ENCODE measurements at places on chromosomes 5 and 9.

DNA sequence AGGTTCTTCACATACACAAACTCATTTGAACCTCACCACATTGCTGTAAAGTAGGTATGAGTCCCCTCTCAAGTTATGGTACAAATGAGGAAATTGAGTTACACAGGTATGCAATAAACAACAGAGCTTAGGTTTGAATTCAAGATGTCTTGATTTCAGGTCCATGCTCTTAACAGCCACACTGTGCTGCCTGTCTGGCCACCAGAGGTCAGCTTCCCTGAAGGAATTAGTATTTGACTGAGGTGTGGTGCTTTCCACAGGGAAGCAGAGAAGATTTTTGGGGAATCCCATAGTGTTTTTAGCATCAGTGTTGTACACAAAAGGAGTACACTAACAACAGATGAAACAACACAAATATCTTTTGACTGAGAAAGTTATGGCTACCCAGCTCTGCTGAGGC, 94.4 kb upstream of the ITGA1 start:
- no peak for DNase-seq

DNA sequence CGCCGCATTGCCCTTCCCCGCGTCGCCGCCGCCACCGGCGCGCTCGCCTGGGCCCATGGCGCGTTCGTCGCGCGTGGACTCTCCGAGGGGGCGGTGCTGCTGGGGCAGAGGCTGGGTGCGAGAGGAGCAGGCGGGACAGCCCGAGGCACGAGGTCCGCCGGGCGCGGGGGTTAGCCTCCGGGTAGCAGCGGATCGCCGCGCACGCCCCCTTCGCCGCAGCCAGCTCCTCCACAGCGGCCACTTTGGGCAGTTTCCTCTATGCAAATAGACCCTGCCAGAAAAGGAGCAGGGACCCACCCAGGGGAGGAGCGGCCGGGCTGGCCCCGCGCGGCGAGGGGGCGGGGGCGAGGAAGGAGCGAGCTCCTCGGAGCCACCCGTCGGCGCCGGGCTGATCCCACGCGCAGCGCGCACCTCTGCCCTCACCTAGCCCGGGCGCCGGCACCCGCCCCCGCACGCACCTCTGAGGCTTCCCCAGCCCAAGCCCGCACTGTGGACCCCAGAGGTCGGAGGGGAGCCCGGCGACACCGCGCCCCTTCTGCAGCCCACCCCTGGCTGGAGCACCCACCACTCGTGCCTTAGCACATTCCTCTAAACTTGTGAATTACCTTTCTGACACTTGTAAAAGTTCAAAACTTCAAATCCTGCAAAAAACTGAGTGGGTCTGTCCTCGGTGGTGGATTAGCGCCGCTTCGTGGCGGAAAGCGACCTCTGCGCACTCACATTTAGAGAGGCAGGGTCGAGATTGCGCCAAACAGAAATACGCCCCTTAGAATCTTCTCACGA, at the start of gene COL23A1:
Gene COL23A1, minus strand, starts transcription at position 253 of the 783 bp plus-strand sequence.
- DNase-seq, result peak; percentile 60

DNA sequence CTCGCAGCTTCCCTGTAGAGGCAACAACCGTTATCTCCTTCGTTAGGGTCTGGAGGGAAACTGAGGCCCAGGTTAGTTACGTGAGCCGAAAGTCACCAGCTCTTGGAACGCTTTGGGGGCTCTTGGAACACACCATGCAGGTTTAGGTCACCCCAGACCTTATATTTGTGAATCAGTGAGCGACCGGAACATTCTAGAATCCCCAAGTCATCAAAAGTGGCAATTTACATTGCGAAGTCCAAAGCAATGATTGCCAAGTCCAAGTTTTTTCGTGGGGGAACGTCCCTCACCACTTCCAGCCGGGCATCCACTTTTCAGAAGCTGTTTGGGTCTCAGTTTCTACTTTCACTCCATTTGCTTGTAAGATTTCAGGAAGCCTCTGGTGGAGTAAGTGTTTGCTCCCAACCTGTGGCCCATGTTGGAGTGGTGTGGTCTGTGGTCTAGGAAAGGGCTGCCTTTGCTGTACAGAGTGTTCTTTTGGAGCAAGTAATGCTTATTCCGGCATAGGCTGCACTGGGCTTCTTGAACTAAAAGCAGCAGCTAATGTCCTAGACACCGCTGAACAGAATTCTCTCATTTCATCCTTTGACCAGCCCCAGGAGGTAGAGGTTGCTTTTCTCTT, 32.8 kb upstream of the SPRY4 start:
- no peak for DNase-seq

DNA sequence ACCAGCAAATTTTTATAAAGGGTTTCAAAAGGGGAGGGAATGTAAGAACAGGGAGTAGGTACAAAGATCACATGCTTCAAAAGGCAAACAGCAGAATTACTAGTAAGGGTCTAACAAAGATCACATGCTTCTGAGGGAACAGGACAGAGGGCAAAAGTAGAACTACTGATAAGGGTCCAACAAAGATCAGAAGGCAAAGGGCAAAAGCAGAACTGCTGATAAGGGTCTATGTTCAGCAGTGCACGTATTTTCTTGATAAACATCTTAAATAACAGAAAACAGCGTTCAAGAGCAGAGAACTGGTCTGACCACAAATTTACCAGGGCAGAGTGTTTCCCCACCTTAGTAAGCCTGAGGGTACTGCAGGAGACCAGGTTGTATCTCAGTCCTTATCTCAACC, 469.5 kb upstream of the PIK3R1 start:
- no peak for DNase-seq

GRCh38 chr9:8078641-8079140, 279.1 kb upstream of the DMAC1 start:
- no peak for DNase-seq

DNA sequence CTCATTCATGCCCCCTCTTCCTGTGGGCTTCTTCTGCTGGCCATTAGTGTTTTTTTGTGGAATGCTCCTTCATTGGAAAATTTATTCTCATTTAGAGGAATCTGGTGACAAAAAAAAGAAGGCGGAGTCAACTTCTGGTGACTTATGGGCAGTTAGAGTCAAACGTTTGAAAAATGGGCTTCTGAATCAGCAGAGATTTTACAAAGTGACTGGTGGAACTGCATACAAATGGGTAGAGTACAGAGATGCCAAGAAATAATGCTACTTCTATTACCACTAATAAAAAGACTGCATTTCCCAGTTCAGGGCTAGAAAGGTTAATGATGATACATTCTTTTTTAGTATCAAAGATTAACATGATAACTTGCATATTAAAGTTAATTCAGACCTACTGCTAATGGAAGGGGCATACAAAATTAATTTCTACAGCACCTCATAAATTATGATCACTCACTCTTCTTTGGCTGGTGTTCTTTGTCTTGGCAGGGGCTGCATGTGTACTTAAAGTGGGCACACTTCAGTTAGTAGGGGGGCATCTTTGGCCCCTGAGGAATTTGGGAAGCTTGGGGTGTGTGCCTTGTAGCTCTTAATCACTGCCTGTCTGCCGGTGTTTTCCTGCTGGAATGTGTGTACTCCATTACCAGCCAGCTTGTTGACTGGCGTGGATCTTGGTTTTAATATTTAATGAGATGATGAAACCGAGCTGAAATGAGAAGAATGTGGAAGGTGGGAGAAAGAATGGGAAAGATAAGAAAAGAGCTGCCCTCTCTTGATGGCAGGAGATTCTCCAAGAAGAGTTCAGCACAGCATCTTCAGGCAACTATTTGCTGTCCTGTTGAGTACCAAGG, 148.9 kb downstream of the DOCK2 start:
- no peak for DNase-seq

- no peak for DNase-seq
Measured at GRCh38 chr9:90078988-90079421, 474.2 kb downstream of the GADD45G start.

DNA sequence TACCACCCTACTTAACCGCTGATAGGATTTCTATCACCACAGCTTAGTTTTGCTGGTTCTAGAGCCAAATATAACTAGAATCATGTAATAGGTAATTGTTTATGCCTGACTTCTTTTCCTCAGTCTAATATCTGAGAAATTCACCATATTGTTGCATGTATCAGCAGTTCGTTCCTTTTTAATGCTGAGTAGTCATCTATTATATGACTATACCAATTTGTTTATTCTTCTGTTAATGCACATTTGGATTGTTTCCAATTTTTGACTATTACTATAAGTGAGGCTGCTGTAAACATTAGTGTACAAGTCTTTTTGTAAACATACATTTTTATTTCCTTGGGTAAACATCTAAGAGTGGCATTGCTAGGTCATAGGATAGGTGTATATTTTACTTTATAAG, 25.9 kb downstream of the CSNK1G3 start:
- no peak for DNase-seq

GRCh38 chr5:127766676-127767335, 63.6 kb downstream of the CCDC192 start:
- DNase-seq, result no peak

DNA sequence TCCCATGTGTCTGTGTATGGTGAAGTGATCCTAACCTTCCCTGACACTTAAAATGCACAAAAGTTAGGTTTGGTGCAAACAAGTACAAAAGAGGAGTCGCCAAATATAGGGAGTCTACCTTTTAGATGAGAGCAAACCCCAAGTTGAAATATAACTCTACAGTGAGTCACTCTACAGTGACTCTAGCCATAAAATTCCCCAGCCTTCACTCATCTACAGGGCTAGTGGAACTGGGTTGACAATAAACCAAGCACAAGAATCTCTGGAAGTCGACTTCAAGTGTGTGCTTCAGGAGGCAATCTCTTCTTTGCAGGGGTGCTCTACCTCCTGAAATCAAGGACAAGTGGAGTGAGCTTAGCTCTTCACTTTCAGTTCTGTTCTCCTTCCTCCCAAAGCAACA, 3.3 kb downstream of the SHISAL2B start:
- DNase-seq, result no peak

DNA sequence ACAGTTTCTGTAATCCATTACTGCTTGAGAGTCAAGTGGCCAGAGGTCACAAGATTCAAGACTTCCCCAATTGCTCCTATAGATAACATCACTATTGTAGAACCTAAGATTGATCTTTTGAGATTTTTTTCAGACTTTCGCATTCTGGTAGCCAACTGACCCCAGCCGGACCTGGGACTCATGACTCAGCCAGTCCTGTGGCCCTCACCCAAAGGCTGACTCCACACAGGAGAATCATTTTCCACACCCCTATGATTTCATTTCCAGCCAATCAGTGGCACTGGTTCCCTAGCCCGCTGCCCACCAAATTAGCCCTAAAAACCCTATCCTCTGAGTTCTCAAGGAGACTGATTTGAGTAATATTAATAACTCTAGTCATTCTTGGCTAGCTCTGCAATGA, 36.2 kb downstream of the TARS1 start:
- DNase-seq, result no peak

DNA sequence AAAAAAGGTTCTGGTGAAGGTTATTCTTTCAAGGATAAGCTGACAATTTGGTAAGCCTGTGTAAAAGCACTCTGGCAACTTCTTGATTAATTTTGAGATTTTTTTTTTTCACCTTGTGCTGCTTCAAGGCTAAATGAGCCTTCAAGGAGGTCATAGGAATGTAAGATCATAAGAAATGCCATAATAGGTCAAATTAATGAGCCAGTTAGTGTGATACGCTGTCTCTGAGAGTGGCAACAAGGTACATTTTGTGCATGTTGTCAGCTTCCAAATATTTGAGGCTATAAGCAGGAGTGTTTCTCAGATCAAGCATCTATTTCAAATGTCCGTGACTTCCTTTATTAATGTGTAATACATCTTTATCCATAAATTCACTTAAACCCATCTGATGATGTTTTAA, 72.3 kb upstream of the CDH6 start:
- no peak for DNase-seq

DNA sequence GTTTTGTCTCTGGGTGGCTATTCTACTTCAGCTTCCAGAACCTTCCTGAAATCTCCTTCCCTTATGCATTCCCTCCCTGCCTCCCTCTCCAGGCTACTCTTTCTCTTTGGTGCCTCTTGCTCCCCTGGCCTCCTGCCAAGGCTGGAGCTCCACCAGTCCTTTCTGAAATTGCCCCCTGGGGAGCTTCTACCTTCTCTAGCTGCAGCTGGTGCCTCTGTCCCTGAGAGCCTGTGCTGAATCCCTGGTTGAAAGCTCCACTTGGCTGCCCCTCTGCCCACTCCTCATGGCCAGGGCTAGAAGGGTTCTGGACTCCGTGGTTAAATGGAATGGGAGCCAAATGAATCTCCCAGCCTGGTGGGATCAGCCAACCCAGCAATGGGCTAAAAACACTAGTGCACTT, 80.1 kb downstream of the COL15A1 start:
- no peak for DNase-seq

- no peak for DNase-seq
Measured at GRCh38 chr9:113853333-113853732, 22.8 kb upstream of the ZNF618 start.

GRCh38 chr5:18305288-18305924, 671.1 kb downstream of the TAF11L14 start:
- DNase-seq, result no peak

DNA sequence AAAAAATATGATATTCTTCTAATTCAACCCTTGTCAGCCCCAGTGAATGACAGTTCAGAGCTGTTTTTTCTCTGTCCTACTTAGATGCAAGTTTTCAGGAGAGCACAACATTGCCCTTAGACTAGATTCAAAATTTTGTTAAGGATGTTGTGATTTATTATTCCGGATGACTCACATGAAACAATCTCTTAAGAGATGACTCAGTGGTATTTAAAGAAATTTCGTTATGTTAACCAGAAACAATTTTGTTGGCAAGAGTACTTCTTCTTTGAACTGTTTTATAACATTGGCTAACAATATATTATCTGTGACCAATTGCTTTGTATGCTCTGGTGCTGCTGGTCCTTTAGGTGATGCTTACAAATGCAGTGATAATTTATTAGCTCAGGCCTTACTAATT, 132.0 kb downstream of the IZUMO3 start:
- no peak for DNase-seq

- DNase-seq, result no peak
Measured at GRCh38 chr5:16051246-16051755, 128.3 kb downstream of the MARCHF11 start.

GRCh38 chr5:3118340-3118739, 366.9 kb upstream of the IRX2 start:
- DNase-seq, result no peak

DNA sequence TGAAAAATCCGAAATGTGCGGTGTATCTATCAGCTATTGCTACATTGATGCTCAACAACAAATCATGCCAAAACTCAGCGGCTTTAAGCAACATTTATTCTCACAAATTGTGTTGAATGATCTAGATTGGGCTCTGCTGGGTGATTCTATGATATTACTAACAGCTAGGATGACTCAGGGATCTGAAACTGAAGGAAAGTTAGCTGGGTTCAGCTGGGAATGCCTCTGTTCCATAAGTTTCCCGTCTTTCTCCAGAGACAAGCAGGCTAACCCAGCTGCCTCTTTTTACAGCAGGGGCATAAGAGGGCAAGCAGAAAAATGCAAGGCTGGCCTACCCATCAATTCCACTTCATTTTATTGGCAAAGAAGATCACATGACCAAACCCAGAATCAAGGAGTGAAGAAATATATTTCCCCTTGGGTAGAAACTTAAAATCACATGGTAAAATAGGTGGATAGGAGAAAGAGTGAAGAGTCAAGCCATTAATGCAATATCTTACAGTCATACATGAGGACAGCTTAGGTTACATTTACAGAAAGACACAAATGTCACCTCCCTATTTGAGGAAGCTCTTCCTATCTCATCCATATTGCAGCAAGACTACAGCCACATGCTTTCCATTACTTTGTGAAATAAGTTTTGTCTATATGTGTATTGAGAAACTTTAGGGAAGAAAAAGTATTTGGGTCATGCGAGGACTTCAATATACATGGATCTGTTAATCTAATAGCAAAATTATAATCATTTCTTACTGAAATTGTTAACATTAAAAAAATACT, 30.8 kb downstream of the IL7R start:
- no peak for DNase-seq

Measured in dorsolateral prefrontal cortex (tissue), 122 donors.